ENCODE measurements at places on chromosomes 13 and 19.

GRCh38 chr13:114099918-114100445, 32.4 kb downstream of the RASA3 start:
- DNase-seq: no peak

DNA sequence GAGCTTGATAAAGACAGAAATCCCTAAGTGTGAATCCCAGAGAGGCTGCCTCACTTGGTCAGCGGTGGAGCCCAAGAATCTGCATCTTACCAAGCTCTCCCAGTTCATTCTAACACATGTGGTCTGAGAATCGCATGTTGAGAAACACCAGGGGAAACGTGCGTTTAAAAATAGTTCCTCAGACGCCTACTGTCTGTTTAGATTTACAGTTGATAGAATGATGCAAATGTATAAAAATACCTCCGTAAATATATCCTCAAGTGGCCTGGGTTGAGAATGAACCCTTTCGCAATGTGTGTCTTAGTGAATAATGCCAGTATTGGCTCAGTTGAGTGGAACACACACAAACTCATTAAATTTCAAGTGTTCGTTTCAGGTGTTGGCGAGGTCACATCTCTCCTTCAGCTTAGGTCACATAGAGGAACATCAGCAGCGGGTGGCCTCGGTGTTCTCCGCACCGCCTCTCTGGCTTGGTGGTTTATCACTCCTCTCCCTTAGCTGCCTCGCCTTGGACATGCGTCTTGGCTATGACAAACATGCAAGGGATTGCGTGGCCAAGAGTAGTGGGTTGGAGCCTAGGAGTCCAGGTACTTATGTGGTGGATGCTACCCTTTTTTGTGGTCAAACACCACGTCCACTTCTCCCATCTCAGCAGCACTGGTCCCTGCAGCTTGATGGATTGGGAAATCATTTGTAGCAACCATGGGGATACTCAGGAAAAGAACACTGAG, 117.6 kb upstream of the SPATA13 start:
- no peak for DNase-seq

DNA sequence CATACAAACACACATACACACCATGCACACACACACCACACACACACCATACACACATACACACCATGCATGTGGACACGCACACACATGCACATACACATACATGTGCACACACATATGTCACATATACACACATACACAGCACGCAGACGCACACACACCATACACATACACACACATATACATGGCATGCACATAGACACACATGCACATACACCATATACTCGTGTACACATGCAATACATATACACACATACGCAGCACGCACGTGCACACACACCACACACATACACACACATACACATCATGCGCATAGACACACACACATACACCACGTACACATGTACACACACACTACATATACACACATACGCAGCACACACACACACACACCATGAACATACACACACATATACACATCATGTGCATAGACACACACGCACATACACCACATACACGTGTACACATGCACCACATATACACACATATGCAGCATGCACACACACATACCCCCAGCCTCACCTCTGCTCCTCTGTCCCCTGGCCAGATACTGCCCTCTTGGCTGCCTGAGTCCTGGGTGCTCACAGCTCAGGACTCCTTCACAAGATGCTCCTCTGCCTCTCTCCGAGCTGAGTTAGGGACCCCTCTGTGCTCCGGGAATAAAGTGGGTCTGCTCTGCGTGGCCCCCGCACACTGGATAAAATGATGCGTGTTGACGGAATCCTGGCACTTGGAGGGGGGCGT, 70.9 kb upstream of the ARHGEF7 start:
- no peak for DNase-seq

DNA sequence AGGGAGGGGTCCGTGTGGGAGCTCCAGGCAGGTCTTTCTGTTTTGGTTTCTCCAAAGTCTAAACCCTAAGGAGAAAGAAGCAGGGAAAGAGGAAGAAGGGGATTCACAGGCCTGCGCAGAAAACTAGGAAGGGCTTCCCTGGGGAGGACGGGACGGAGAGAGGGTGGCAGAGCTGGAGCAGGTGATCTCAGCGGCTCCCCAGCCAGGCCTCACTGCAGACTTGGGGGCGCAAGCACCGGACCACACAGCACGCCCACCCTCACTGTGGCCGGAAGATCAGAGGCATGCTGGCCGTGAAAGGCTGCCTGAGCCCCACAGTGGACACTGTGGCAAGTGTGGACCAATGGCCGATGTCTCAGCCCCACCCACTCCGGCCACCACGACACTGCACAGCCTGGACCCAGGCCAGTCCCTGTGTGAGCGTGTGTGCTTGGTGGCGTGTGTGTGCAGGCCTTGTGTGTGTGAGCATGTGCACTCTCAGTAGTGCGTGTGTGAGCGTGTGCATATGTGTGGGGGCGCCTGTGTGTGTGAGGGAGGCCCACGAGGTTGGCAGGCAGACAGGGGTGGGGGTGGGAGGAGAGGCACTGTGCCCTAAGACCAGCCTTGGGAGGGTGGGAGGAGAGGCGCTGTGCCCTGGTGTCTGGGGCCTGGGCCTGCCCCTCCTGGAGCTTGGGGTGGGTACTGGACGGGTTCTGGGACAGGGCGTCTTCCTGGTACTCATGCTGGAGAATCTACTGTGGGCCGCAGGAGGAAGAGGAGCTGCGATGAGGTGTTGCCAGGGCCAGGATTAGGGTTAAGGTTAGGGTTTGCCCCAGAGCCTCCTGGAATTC, 15.4 kb upstream of the TMEM255B start:
- DNase-seq: no peak

DNA sequence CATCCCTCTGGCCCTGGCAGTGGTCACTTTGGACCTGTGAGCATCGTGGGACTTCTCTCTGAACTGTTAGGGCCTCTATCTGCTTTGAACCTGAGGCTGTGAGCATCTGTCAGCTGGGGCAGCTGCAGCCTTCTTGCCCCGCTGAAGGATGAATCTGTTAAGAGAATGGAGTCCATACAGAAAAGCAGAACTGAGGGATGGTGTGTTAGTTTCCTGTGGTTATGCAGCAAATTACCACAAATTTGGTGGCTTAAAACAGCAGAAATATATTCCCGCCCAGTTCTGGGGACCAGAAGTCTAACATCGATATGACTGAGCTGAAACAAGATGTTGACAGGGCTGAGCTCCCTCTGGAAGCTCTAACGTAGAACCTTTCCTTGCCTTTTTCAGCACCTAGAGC, 1.6 kb upstream of the ZNF497 start:
- no peak for DNase-seq

GRCh38 chr13:77305266-77305665, 21.6 kb downstream of the MYCBP2 start:
- DNase-seq: no peak

DNA sequence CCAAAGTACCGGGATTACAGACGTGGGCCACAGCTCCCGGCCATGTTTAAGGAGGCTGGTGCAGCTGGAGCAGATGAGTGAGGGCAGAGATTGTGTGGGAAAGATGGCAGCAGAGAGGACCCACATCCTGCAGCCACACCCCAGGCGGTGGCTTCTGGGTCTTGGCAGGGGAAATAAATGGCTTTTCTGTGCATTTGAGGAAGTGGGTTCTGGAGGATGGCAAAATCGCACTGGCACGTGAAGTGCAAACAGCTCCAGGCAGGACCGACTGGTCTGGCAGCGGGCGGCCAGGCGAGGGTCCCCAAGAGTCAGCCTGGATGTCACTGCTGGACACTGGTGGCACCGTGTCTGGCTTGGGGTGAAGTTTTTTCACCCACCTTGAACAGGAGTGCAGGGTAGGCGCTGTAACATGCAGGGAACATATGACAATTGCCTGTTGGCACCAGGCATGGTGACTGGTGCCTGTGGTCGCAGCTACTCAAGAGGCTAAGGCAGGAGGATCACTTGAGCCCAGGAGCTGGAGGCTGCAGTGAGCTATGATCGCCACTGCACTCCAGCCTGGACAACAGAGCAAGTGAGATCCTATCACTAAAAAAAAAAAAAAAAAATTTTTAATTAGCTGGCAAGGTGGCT, 8.4 kb downstream of the B3GNT3 start:
- DNase-seq: no peak

DNA sequence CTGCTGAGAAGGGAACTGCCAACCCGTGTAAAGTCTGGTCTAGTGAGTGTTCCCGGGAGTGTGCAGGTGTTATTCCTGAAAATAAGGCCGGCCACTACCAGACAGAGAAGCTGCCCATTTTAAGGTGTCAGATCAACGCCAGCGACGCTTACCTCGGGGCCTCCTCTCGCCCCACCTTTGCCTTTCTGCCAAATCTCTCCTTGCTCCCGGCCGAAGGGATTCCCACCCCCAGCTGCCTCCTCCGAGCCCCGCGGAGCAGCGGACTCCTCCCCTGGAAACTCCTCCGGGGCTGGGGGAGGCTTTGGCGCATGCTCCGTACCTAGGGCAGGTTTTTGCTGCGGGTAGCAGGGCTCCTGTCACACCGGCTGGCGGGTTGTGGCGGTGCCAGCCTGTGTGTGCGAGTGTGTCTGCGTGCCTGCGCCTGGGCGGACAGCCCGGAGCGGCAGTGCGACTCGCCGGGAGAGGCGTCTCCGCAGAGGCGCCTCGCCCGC, at the start of gene HS6ST3:
TSS of gene HS6ST3 (plus strand) at position 359 of the 491 bp plus-strand sequence.
- DNase-seq: no peak

- no peak for DNase-seq
These were observed 571 bp downstream of the SAFB2 start for GRCh38 chr19:5621945-5622464.

- DNase-seq: peak; percentile 45
These were observed 65.4 kb downstream of the RUBCNL start for GRCh38 chr13:46321494-46322225.

- DNase-seq: no peak
These were observed 636 bp downstream of the SF3A2 start for GRCh38 chr19:2237051-2237868.

GRCh38 chr19:58183817-58184215, 955 bp downstream of the ZNF274 start:
- no peak for DNase-seq

DNA sequence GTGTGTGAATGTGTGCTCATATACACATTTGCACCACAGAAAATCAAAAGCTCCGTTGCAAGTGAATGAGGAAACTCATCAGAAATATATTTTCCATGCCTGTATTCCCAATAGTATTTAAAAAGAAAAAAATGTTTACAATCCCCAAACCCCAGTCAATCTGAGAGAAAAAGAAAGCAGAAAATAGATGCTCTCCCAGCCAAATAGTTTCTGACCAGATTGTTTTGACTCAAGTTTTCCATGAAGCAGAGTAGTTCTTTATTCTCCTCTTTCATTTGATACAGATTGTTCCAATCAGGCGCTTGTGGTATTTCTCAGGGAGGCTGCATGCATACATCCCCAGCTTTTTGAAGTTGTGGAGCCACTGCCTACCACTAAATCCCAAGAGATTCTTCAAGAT, 110.6 kb downstream of the STARD13 start:
- DNase-seq: no peak

DNA sequence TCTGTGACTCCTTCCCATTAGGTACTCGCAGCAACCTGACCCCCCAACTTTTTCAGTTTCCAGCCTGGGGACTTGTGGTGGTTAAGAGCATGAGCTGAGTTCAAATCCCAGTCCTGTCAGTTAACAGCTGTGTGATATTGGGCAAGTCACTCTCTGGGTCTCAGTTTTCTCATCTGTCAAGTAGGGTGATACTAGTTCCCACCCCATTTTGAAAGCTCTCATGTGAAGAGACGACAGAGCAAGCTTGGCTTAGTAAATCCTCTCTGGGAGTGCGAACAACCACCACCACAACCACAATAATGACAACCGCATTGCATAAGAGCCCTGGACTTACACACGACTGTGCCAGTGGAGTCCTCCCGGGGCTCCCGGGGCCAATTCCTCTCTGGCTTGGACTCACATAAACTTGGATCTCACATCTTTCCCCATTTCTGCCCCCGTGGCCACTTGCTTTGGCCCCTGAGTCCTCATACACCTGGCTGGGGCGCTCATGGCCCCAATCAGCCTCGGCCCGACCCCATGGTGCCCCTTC, 454 bp downstream of the BLVRB start:
- no peak for DNase-seq

DNA sequence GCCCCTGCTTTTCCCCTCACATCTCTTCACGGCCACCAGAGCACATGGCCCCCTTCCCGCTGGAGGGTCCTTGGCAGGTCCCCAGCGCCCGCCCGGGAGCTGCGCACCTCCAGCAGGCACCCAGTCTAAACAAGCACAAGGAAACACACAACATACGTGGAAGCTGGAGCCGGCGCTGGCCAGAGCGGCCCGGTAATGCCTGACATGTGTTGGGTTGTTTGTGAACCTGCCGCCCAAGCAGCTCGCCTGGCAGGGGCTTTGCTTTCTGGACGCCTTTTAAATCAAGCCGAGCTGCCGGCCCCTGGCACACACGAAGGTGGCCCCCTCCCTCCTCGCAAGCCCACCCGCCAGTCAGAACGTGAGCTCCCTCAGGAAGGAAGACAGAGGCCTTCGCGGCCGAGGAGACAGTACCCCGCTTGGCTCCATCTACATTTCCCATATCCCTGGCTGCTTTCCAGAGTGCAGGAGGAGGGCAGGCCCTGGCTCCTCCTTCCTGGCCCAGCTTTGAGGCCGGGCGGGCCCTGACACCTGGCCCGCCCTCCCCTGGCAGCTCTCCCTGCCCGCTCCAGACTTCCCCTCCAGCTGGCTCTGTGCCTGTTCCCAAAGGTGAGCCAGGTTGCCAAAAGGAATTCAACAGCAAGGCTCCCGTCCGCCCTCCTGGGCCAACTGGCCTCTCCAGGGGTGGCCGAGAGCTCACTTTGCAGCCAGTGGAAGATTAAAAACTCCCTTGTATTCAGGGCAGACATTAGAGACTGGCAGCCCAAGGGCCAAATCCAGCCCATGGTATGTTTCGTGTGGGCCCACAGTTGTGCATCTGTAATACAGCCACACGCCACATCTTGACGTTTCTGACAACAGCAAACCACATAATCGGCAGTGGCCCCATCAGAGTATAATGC, 28.7 kb downstream of the COMP start:
- no peak for DNase-seq

- DNase-seq: no peak
These were observed 314.8 kb downstream of the PCDH17 start for GRCh38 chr13:57946361-57946760.

DNA sequence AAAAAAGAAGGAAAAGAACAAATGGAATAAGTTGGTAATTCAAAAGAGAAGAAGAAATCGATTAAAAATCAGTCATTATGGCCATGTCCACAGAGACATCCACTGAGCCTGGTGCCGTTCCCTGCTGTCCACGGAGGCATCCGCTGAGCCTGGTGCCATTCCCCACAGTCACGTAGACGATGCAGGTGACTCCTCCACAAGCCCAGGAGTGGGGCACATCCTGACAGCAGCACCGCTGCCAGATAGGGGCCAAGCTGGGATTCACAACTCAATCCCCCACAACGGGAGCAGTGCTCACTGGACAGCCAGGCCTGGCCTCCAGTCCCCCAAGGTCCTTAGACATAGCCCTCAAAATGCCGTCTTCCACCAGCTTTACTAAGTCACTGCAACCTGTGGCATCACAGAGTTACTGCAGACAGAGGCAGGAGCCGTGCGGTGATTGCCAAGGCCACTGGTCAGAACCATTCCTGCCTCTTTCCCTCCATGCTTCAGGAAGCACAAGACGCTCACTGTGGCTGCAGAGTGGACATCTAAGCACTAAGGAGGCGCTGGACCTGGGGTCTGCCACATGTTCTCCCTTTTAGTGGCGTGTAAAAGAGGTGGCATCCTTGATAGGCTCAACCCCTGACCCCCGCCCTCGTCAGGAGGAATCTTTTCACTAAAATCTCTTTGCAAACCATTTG, 131.5 kb upstream of the SPACA7 start:
- DNase-seq: no peak

GRCh38 chr13:113207890-113208420, 514 bp downstream of the PCID2 start:
- no peak for DNase-seq

GRCh38 chr19:32599736-32600157, 18.8 kb downstream of the PDCD5 start:
- DNase-seq: peak; percentile 24

All from activated CD8-positive, alpha-beta memory T cell treated with anti-CD3 and anti-CD28 coated beads for 1 hour (primary cell).